ENCODE measurements at places on chromosomes 2 and 18.

DNA sequence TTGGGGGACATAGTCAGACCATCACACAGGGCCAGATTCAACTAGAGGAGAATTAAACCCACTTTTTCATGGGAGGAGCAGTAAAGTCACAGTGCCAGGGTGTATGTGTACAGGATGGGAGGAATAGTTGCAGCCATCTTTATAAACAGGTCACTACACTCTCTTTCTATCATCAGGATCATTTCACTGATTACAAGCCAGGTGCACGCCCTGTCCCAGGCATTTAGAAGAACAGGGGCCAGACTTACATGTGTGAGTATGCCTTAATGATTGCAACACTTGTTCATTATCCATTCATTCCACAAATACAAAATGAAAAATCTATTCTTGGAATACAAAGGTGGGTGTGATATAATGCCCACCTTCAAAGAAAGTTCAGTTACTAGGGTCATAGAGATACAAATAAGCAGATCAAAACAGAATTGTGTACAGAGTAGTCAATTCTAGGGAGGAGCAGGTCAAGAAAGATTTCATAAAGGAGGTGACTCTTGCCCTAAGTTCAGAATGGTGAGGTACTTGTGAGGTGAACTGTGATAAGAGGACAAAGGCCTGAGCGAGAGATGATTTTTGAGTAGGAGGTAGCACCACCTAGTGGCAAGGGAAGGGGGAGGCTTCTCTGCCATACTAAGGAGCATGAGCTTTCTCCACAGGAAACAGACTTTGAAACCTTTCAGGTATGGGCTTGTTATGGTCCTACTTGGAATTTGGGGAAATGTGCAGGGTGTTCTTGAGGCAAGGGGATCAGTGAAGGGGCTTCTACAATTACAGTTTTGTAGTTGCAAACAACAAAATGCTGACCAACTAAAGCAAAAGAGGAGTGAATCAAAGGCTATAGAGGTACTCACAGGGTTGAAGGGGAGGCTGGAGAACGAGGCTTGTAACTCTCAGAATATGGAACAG, 156.3 kb downstream of the SUCLG1 start:
- no peak for DNase-seq

DNA sequence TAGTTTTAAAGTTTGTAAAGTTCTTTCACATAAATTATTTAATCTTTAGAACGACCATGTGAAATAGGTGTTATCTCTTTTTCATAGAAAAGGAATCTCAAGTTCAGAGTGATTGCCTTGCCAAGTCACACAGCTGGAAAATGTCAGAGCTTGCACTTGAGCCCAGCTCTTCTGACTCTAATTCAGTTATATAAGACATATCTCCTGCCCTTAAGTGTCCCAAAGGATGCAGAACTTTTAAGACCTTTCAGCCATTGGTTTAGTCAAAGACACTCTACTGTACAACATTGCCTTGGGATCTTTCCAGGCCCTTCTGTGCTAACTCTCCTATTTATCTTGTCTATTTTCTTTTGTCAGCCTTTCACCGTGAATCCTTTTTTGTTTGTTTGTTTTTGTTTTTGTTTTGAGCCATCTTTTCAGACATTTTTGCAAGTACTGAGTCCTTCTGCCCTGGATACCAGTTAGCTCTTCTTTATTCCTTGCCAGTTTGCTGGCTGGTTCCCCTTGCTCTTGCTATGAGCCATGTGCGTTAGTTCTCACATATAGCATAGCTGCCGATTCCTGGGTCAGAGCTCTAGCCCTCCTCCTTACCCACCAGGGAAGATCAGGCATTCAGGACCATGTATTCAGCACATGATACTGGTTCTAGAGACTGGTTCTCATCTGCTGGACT, 160.0 kb upstream of the MYO3B start:
- no peak for DNase-seq

GRCh38 chr2:109345091-109345490, 216.1 kb downstream of the SH3RF3 start:
- DNase-seq, result no peak

DNA sequence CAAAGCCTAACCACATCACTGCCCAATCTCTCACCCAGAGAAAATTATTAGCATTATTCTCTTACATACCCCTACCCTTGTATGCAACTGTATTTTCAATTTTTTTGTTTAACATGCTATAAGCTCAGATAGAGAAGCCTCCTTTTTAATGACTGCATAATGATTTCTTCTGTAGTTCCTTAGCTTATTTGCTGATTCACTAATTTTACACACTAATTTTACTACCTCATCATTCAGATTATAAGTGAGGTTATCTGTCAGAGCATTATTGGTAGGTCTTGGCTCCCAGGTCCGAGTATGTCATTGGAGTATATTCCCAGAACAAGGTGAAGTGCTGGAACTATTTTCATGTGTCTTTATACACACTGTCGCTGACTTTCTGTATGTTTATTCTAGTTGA, 45.4 kb downstream of the RHBDD1 start:
- DNase-seq, result no peak

DNA sequence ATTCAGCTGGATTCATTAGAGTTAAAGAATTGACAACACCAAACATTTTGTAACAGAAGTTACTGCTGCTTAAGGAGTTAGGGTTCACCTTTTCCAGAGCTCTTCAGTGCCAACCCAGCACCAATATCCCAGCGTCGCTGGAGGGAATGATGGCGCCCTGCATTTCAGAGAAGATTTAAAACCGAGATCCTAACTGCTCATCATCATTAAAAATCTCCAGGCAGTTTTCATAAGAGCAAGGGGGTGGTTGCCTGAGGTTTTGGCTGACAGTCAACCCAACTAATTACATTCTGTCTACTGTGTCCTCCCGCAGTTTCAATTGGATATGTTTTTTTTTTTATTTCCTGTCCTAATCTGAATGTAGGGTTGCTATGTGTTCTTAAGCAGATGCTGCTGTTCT, 509.6 kb upstream of the TCF4 start:
- DNase-seq, result no peak

DNA sequence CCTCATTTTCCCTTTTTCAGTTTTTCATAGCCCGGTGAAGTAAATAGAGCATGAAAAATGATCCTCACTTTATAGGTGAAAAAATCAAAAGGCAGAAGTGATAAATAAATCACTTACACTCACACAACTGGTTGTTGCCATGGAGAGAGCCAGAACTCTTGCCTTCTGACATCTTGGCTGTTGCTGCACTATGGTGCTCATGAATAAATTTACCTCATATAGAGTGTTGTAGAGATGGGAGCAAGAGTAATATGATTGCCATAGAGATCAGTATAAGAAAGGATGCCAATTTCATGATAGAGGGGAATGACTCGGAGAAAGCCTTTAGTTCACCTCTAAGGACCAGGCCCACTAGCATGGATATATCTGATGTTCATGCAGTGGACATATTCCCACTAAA, 82.5 kb upstream of the TMEM178A start:
- DNase-seq, result no peak

- DNase-seq, result no peak
Observed at GRCh38 chr2:155643056-155643775, 689.3 kb downstream of the NR4A2 start.

DNA sequence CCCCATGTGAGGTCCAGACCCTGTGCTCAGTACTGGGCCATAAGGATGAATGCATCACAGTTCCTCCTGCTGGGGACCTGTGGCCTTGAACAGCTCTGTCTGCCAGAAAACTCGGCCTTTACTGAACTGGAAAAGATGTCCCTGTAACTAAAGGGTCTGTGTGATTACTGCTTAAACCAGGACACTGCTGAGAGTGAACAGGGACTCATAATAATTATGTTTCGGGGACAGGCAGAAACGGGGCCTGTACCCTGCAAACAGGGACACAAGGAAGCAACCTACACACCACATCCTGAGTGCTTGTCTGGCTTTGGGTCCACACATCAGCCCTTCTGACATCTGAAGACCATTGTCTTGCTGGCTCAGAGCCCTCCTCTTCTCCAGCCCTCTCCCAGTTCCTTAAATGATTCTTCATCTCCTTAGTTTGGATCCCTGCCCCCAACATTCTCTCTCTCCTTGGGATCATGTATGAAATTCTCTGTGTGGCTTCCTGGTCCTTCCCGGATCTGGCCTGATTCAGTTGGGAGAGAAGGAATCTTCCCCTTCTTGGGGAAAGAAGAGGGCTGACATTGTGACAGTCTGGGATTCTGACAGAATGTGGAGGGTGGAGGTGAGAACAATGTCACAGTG, 248.0 kb downstream of the MYCN start:
- no peak for DNase-seq

DNA sequence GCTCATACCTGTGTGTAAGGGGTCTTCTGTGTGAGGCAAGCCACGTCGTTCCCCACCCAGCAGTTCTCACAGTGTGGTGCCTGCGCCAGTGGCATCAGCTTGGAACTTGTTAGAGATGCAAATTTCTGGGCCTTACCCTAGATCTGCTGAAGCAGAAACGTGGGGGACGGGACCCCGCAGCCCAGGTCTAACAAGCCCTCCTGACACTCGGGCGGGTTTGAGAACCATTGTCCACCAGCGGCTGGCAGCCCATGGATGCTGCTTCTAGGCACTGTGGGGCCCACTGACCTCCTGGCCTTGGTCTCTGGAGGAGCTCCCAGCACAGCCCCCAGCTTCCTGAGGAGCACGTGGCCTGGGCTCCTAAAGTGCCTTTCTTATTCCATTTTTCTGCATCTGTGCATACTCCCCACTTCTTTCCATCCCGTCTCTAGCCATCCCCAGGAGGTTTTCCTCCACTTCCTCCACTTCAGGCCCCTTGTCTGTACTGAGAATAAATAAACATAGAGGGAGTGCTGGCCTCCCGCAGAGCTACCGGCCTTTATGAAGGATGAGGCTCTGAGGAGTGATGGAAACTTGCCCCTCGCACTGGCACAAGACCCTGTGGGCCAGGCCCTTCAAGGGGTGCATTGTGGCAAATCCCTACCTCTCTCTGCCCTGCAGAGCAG, 94.3 kb downstream of the GALR1 start:
- DNase-seq, result no peak

DNA sequence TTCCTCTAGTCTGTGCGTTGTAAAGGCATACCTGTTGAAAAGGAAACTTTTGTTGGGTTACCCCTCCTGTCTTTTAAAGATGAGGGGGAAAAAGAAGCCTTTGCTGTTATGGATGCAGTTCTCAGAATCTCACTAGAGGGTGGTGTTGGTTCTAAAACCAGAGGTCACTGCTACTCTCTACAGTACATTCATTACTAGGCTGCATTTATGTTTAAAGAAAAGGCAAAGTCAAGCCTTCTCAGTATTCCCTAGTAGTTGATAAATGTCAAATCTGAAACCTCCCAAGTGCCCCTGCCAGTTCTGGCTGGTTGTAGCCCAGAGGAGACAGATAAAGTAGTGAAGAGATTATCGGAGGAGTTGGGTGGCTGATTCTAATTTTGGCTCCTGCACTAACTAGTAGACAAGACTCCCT, 1.4 kb upstream of the PLCL1 start:
- DNase-seq, result no peak

All from stimulated activated CD4-positive, alpha-beta T cell treated with anti-CD3 and anti-CD28 coated beads, Interleukin-1b, Interleukin-23, amount 100 ng/mL, for 1 hour (primary cell).